ENCODE measurements at places on chromosomes 12 and 14. TPM values are rescaled to one million over a fixed set of nuclear protein-coding genes. Genes with fewer than 3 reads are reported as not detected.

- H3K4me1 ChIP-seq, result peaks cover 21% of the 10 kb centered on the region
- H3K27ac ChIP-seq, result no peak overlapping the region
- no peak overlapping the region for H3K4me3 ChIP-seq
- H3K27me3 ChIP-seq, result no peaks in the 10 kb centered on the region
- peaks cover 13% of the 10 kb centered on the region for H3K36me3 ChIP-seq
Measured at GRCh38 chr14:69719501-69719951, 47.4 kb upstream of the SRSF5 start.

GRCh38 chr12:121778567-121779421, 14.7 kb downstream of the RHOF start:
- peaks cover 28% of the 10 kb centered on the region for H3K36me3 ChIP-seq
- peak; percentile 9 for DNase-seq
- peak overlapping the region; percentile 71 for H3K27ac ChIP-seq
- peaks cover 39% of the 10 kb centered on the region for H3K4me1 ChIP-seq
- H3K4me3 ChIP-seq, result no peak overlapping the region

- no peaks in the 10 kb centered on the region for H3K27me3 ChIP-seq
- no peaks in the 10 kb centered on the region for H3K4me1 ChIP-seq
- H3K4me3 ChIP-seq, result no peak overlapping the region
- DNase-seq, result no peak
- H3K36me3 ChIP-seq, result no peaks in the 10 kb centered on the region
- no peak overlapping the region for H3K27ac ChIP-seq
Measured at GRCh38 chr12:98864363-98864762, 219.3 kb downstream of the APAF1 start.

DNA sequence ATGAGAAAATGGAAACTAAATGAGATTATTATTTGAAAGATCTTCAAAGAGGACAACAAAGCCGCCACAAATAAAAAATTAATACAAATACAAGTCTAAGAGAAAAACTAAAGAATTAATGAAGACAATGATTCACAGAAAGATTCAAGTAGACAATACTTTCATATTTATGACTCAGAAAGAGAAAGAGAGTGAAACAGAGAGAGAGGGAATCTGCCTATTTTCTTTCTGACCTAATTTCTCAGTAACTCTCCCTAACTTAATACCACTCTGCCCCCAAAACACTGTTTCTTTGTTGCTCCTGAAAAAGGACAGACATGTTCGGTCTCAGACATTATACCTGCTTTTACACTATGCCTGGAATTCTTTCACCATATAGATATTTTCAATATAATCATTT, 259.1 kb downstream of the SLC6A15 start:
- no peak overlapping the region for H3K4me3 ChIP-seq
- H3K36me3 ChIP-seq, result no peaks in the 10 kb centered on the region
- DNase-seq, result no peak
- H3K27me3 ChIP-seq, result no peaks in the 10 kb centered on the region
- H3K27ac ChIP-seq, result no peak overlapping the region

DNA sequence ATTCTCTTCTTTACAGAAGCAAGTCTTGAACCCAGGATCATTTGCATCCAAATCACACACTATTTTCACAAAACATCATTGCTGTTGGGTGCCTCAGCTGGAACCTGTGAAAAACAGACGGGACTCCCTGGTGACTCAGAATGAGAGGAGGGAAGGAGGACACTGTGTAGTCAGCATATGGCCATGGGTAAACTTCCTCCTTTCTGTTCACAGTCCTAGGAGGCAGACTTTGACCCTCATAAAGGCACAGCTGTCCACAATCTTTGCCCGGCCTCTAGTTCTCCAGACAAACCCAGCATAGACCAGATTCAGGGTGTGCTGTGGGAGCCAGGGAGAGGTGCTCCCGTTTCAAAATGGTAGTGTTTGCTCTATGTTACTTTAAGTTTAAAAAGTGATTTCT, 62.0 kb downstream of the DYRK2 start:
- no peak for DNase-seq
- no peaks in the 10 kb centered on the region for H3K36me3 ChIP-seq
- no peak overlapping the region for H3K4me3 ChIP-seq
- peaks cover 2% of the 10 kb centered on the region for H3K4me1 ChIP-seq
- no peaks in the 10 kb centered on the region for H3K27me3 ChIP-seq

DNA sequence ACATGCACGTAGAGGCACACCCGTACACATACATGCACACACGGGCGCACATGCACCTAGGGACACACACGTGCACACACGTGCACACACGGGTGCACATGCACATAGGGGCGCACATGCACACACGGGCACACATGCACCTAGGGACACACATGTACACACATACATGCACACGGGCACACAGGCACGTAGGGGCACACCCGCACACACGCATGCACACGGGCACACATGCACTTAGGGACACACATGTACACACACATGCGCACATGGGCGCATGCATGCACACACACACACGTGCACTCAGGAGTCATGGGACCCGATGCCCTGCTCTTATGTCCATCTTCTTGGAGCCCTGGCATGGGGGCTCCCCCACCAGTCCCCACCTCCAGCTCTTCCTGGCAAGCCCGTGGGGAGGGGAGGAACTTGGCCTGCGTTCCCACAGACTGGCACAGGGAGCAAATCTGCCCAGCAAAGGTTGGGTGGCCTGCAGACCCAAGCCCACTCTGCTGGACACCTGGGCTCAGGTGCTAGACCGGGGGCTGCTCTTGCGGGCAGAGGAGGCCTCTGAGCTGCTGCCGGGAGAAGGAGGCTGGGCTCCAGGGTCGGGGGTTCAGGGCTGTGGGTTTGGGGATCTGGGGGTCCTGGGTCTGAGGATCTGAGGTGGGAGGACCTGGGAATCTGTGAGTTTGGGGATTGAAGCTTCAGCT, 51.4 kb downstream of the KIF26A start:
- H3K4me3 ChIP-seq, result no peak overlapping the region
- no peak overlapping the region for H3K27ac ChIP-seq
- no peaks in the 10 kb centered on the region for H3K4me1 ChIP-seq
- DNase-seq, result no peak
- peaks cover 3% of the 10 kb centered on the region for H3K27me3 ChIP-seq

- H3K36me3 ChIP-seq, result no peaks in the 10 kb centered on the region
- H3K27ac ChIP-seq, result no peak overlapping the region
- no peak for DNase-seq
- H3K27me3 ChIP-seq, result no peaks in the 10 kb centered on the region
- H3K4me3 ChIP-seq, result no peak overlapping the region
- no peaks in the 10 kb centered on the region for H3K4me1 ChIP-seq
Measured at GRCh38 chr12:28645891-28646290, 455.6 kb downstream of the CCDC91 start.

- H3K36me3 ChIP-seq, result peaks cover 12% of the 10 kb centered on the region
- peaks cover 3% of the 10 kb centered on the region for H3K4me1 ChIP-seq
- no peak for DNase-seq
- no peak overlapping the region for H3K4me3 ChIP-seq
- H3K27ac ChIP-seq, result no peak overlapping the region
Measured at GRCh38 chr12:94972795-94973194, 30.7 kb downstream of the NDUFA12 start.

DNA sequence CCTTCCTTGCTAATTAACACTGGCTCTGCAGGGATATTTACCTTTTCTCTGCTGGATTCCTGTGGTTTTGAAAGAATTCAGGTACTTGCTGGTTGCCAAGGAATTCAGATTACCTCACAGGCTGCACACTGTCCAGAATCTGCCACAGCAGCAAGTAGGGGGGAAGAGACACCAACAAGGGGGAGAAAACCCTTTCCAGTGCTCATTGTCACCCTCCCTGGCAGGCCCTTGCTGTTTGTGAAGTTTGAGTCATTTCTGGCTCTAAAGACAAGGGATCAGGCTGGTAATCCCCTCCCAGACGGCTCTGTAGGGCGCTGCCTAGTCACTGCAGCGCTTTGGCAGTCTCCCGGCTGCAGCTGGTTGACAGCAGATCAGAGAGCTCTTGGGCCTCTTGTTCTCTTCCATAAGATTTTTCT, 50.8 kb downstream of the TTLL5 start:
- H3K4me3 ChIP-seq, result no peak overlapping the region
- no peak overlapping the region for H3K27ac ChIP-seq
- H3K27me3 ChIP-seq, result no peaks in the 10 kb centered on the region
- no peaks in the 10 kb centered on the region for H3K36me3 ChIP-seq
- no peaks in the 10 kb centered on the region for H3K4me1 ChIP-seq
- peak; percentile 28 for DNase-seq

GRCh38 chr12:32533971-32534590, 134.7 kb downstream of the FGD4 start:
- no peak for DNase-seq
- H3K4me1 ChIP-seq, result peaks cover 12% of the 10 kb centered on the region
- H3K36me3 ChIP-seq, result no peaks in the 10 kb centered on the region
- no peak overlapping the region for H3K27ac ChIP-seq

GRCh38 chr14:92236243-92236900, 86.6 kb upstream of the SLC24A4 start:
- H3K36me3 ChIP-seq, result no peaks in the 10 kb centered on the region
- DNase-seq, result no peak
- H3K27ac ChIP-seq, result no peak overlapping the region

- H3K4me1 ChIP-seq, result peaks cover 21% of the 10 kb centered on the region
- H3K36me3 ChIP-seq, result no peaks in the 10 kb centered on the region
- no peak overlapping the region for H3K27ac ChIP-seq
- H3K4me3 ChIP-seq, result no peak overlapping the region
- DNase-seq, result no peak
Measured at GRCh38 chr12:6274231-6275221, 36.0 kb upstream of the PLEKHG6 start.

GRCh38 chr12:32566663-32567295, 112.3 kb upstream of the DNM1L start:
- no peaks in the 10 kb centered on the region for H3K27me3 ChIP-seq
- no peak overlapping the region for H3K27ac ChIP-seq
- H3K4me3 ChIP-seq, result no peak overlapping the region
- H3K4me1 ChIP-seq, result no peaks in the 10 kb centered on the region
- no peaks in the 10 kb centered on the region for H3K36me3 ChIP-seq
- no peak for DNase-seq

DNA sequence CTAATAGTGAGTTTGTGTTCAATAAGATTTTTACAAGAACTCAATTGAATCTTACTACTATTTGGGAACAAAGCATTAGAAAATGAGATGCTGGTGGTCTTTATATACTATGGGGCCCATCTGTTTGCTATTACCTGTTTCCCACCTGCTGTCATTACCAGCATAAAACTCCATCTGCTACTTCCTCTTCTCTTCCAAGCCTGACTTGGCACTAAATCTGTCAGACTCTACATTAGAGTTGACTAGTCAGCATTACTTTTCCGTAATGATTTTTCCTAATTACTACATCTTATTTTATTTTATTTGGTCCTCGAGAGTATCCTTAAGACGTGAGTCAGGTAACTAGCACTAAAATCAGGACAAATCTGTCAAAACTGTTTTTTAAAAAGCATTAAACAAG, 68.1 kb upstream of the KRR1 start:
- no peaks in the 10 kb centered on the region for H3K27me3 ChIP-seq
- no peaks in the 10 kb centered on the region for H3K36me3 ChIP-seq
- no peak for DNase-seq
- H3K4me1 ChIP-seq, result no peaks in the 10 kb centered on the region

- peaks cover 13% of the 10 kb centered on the region for H3K27me3 ChIP-seq
- no peak overlapping the region for H3K27ac ChIP-seq
- no peaks in the 10 kb centered on the region for H3K4me1 ChIP-seq
- peaks cover 1% of the 10 kb centered on the region for H3K36me3 ChIP-seq
- H3K4me3 ChIP-seq, result no peak overlapping the region
- DNase-seq, result no peak
Measured at GRCh38 chr14:100606687-100607610, 19.7 kb upstream of the BEGAIN start.

- no peak for DNase-seq
- no peaks in the 10 kb centered on the region for H3K4me1 ChIP-seq
- H3K4me3 ChIP-seq, result no peak overlapping the region
- H3K27ac ChIP-seq, result no peak overlapping the region
- no peaks in the 10 kb centered on the region for H3K36me3 ChIP-seq
Measured at GRCh38 chr14:33642080-33642479, 308.8 kb downstream of the EGLN3 start.

GRCh38 chr14:93967637-93968250, 8.6 kb downstream of the ASB2 start:
- H3K27me3 ChIP-seq, result no peaks in the 10 kb centered on the region
- H3K27ac ChIP-seq, result no peak overlapping the region
- H3K4me3 ChIP-seq, result no peak overlapping the region
- H3K4me1 ChIP-seq, result peaks cover 78% of the 10 kb centered on the region

DNA sequence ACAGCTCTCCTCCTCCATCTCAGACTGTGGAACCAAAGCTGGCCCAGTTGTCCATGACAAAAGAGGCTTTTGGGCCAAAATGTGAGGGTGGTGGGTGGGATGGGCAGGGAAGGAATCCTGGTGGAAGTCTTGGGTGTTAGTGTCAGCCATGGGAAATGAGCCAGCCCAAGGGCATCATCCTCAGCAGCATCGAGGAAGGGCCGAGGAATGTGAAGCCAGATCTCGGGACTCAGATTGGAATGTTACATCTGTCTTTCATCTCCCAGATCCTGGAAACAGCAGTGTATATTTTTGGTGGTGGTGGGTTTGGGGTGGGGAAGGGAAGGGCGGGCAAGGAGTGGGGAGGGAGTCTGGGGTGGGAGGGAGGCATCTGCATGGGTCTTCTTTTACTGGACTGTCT, 11.8 kb upstream of the TAMALIN start:
- H3K4me3 ChIP-seq, result no peak overlapping the region
- H3K27ac ChIP-seq, result no peak overlapping the region
- H3K36me3 ChIP-seq, result peaks cover 2% of the 10 kb centered on the region
- peaks cover 7% of the 10 kb centered on the region for H3K4me1 ChIP-seq
- no peaks in the 10 kb centered on the region for H3K27me3 ChIP-seq
- DNase-seq, result no peak

DNA sequence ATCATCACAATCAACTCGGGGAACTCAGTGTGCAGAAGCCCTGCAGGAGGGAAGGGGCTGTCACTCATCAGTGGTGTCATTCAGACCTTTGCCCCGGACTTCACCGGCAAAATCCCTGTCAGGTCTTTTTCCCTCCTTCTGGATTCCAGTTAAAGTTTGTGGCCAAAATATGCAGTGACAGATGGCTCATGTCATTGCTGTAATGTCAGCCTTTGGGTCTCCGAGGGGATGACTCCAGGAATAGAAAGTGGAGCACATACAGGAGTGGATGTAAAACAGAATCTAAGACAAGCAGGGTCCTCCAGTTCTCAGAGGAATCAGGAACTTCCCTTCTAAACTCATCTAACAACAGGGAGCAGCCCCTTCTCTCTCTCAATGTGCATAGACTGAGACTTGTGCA, 130.3 kb upstream of the RASSF8 start:
- no peaks in the 10 kb centered on the region for H3K36me3 ChIP-seq
- peaks cover 1% of the 10 kb centered on the region for H3K27me3 ChIP-seq
- H3K4me1 ChIP-seq, result no peaks in the 10 kb centered on the region
- no peak overlapping the region for H3K4me3 ChIP-seq
- DNase-seq, result no peak

- peaks cover 7% of the 10 kb centered on the region for H3K4me1 ChIP-seq
- no peak overlapping the region for H3K4me3 ChIP-seq
- H3K36me3 ChIP-seq, result no peaks in the 10 kb centered on the region
- no peaks in the 10 kb centered on the region for H3K27me3 ChIP-seq
Measured at GRCh38 chr12:52362118-52362726, 5.1 kb downstream of the KRT85 start.

Gene NUBPL
- 6.9 TPM for total RNA-seq

Gene SOX5
- total RNA-seq, result 0.70 TPM

Gene STON2
- 0.34 TPM for total RNA-seq

Gene CCDC177
- total RNA-seq, result not detected

Gene TPPP2
- total RNA-seq, result not detected

Gene MUCL1
- total RNA-seq, result not detected

Gene SDS
- total RNA-seq, result not detected
